ENCODE measurements at places on chromosomes 1 and 21. TPM values are rescaled to one million over a fixed set of nuclear protein-coding genes. Genes with fewer than 3 reads are reported as not detected.
A peak's percentile ranks its signal among the peaks of the same experiment; 100 is the strongest.

PRDM16 gene
- 3.9 TPM for total RNA-seq

SV2A gene
- 7.6 TPM for total RNA-seq

SMCP gene
- not detected for total RNA-seq

RGS8 gene
- not detected for total RNA-seq

TMEM79 gene
- 27.3 TPM for total RNA-seq

AMY1C gene
- total RNA-seq = not detected

SLC1A7 gene
- not detected for total RNA-seq

CELA3A gene
- total RNA-seq = not detected

KCNH1 gene
- total RNA-seq = 3.9 TPM

DNA sequence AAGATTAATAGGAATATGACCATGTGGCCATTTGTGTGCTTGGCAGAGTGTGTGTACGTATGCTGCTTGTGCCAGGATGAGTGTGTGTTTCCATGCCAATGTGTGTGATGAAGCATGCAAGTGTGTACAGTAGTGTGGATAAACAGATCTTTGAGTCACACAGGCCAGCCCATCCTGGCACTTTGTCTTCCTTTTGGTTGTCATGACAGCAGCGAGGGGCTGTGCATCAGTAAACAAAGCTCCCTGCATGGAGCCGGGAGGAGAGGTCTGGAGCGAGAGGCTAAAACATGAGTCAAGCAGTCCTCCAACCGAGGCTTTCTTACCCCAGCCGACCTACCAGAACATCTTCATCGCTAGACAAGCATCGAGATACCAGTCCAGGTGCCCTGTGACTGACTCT lies 221.2 kb downstream of the CACNA1E start:
- no peaks in the 10 kb centered on the region for H3K27me3 ChIP-seq
- no peak for DNase-seq
- no peaks in the 10 kb centered on the region for H3K4me1 ChIP-seq

GRCh38 chr21:44874497-44875315 lies 1.2 kb upstream of the PTTG1IP start:
- no peaks in the 10 kb centered on the region for H3K36me3 ChIP-seq
- H3K4me3 ChIP-seq = peak overlapping the region; percentile 88
- H3K4me1 ChIP-seq = peaks cover 51% of the 10 kb centered on the region

GRCh38 chr1:37701051-37701450 lies 8.7 kb downstream of the CDCA8 start:
- H3K4me3 ChIP-seq = no peak overlapping the region
- H3K36me3 ChIP-seq = no peaks in the 10 kb centered on the region
- H3K4me1 ChIP-seq = no peaks in the 10 kb centered on the region
- no peak overlapping the region for H3K27ac ChIP-seq
- DNase-seq = no peak
- H3K27me3 ChIP-seq = no peaks in the 10 kb centered on the region

DNA sequence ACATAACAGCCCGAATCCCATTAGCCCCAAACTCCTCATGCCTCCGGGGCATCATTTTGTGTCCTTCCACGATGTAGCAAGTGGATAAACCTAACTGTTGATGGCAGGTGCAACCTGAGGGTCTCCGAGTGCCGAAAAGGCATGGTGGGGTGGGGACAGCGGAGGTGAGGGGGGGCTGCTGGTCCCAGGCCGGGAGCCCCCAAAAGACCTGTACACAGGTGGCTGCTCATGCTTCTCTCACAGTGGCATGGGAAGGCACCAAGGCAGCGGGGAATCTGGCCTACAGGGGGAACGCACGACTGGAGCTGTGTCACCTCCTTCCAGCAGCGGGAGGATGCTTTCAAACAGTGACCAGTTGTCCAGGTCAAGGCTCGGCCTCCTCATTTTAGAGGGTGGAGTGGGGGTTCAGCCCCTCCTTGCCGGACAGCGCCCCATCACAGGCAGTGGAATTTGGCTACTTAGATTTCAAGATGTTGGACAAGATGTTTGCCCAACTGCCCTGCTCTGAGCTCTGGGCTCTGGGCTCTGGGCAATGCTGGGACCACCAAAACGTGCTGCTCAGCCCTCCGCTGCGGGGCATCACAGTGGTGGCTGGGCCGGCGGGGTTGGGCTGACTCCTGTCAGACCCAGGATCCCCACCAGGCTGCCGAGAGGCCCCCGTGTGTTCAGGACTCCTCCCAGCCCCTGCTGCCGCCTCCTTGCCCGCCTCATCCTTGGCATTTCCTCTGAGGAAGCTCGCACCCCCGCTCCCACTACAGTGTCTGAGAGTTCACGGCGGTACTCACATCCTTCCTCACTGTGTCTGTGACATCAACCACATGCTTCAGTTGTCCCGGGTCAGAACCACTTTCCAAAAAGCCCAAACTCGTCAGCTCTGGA lies 7.6 kb downstream of the DNMT3L start:
- H3K4me1 ChIP-seq = no peaks in the 10 kb centered on the region
- no peaks in the 10 kb centered on the region for H3K36me3 ChIP-seq
- DNase-seq = no peak
- no peaks in the 10 kb centered on the region for H3K27me3 ChIP-seq
- H3K27ac ChIP-seq = no peak overlapping the region
- H3K4me3 ChIP-seq = no peak overlapping the region

- no peaks in the 10 kb centered on the region for H3K27me3 ChIP-seq
- DNase-seq = no peak
- H3K27ac ChIP-seq = no peak overlapping the region
- peaks cover 4% of the 10 kb centered on the region for H3K4me1 ChIP-seq
- H3K36me3 ChIP-seq = no peaks in the 10 kb centered on the region
- no peak overlapping the region for H3K4me3 ChIP-seq
Observed at GRCh38 chr1:33763406-33763805, 100.5 kb upstream of the HMGB4 start.

DNA sequence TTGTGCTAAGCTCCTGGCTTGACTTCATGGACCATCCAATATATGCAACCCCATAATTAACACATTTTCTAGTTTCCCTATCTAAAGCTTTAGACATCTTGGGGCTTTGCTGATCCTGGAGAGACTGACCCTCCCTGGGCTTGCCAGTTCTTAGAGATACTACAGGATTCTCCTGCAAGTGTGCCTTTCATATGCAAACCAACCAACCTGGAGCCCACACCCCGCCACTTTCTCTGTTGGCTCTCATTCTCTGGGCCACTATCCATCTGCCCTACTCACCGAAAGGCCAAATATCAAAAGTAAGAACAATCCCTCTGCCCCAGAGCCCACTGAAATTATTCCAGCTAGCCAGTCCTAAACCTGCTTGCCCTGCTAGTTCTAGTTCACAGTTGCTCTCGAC lies 2.2 kb upstream of the GBP6 start:
- no peak for DNase-seq
- H3K27me3 ChIP-seq = no peaks in the 10 kb centered on the region
- H3K4me1 ChIP-seq = peaks cover 5% of the 10 kb centered on the region
- H3K27ac ChIP-seq = no peak overlapping the region
- no peaks in the 10 kb centered on the region for H3K36me3 ChIP-seq
- H3K4me3 ChIP-seq = no peak overlapping the region

DNA sequence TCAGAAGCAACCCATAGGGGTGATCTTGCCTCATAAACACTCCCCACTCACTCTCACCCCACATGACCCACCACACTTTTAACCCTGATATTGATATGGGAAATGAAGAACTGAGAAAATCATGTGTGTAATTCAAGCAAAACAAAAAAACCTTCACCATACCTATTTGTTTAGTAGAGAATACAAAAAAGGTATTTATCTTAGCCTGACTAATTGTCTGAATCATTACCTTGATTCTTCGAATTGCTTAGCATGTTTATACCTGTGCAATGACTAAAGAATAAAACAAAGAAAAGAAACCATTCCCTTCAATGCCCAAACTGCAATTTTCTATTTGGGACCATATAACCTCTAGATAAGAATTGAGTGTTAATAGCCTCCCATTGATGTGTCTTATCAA lies 1.8 kb downstream of the CLDN17 start:
- no peak overlapping the region for H3K27ac ChIP-seq
- H3K27me3 ChIP-seq = no peaks in the 10 kb centered on the region
- H3K4me1 ChIP-seq = no peaks in the 10 kb centered on the region
- no peaks in the 10 kb centered on the region for H3K36me3 ChIP-seq
- no peak overlapping the region for H3K4me3 ChIP-seq

DNA sequence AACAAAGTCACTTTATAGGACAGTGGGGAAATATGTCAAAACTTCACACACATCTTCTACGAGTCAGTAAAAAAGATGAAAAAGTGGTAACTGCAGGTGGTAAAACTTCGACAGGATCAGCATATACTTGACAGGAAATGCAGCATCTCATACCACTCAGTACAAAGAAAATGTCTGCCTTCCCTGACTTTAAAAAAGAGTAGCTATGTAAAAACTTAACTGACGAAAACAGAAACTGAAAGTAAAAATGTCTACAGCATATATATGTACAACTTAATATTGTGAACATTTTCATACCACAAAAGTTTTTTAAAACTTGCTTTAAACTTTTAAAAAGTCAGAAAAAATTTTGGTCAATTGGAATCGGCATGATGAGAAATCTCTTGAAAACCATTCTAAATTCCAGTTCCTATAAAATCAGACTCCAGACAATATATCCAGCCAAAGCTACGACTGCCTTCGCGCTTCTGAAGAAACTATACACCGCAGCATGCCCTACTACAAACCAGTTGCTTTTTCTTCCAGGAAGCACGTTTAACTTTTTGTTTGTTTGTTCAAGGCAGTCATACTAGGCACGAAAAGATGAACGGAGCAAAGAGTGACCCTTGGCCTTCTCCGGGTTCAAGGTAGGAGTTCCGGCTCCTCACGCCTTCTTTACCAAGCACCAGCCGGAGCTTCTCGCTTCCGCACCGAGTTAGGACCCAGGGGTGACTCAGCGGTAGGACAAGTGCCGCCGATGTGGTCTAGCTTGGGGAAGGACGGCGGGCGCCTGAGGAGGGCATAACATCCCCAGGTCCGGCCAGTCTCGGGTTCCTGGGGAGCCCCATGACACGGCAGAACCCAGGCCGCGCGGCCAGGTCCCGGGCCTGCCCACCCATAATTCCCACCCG lies 612 bp downstream of the PSMA5 start:
- H3K27me3 ChIP-seq = no peaks in the 10 kb centered on the region
- peaks cover 38% of the 10 kb centered on the region for H3K4me1 ChIP-seq
- H3K27ac ChIP-seq = peak overlapping the region; percentile 77
- H3K36me3 ChIP-seq = peaks cover 9% of the 10 kb centered on the region
- H3K4me3 ChIP-seq = peak overlapping the region; percentile 73

DNA sequence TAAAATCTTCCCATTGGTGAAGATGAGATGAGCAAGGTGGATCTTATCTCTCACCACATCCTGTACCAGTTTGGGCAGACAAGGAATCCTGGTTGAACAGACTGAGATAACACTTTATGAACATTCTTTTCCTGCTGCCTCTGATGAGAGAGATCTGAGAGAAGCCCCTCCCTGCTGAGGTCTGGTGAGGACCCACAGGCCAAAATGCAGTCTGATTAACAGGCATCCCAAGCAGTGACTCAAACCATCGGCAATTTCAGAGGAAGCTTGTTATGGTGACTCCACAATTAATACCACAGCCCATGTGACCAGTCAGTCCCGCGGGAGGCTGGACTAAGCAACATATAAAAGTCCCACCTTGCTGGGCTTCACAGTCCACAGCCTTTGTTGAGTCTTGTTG lies at the start of gene PRR9:
TSS of gene PRR9 (plus strand) at position 373 of the 400 bp plus-strand sequence. CDS start 561 bp downstream, outside the sequence.
- no peaks in the 10 kb centered on the region for H3K27me3 ChIP-seq
- no peak for DNase-seq
- no peak within 1 kb of the TSS for H3K27ac ChIP-seq
- H3K36me3 ChIP-seq = no peaks in the 10 kb centered on the region
- H3K4me1 ChIP-seq = no peaks in the 10 kb centered on the region

GRCh38 chr21:17185674-17186073 lies 327.2 kb upstream of the CXADR start:
- DNase-seq = no peak
- H3K4me1 ChIP-seq = no peaks in the 10 kb centered on the region
- H3K27me3 ChIP-seq = no peaks in the 10 kb centered on the region
- no peak overlapping the region for H3K27ac ChIP-seq

DNA sequence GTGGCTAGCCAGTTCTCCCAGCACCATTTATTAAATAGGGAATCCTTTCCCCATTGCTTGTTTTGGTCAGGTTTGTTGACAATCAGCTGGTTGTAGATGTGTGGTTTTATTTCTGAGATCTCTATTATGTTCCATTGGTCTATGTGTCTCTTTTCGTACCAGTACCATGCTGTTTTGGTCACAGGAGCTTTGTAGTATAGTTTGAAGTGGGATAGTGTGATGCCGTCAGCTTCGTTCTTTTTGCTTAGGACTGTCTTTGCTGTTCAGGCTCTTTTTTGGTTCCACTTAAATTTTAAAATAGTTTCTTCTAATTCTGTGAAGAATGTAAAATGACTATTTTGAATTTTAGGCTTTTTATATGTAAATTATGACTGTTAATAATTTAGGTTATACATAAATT lies 68.9 kb downstream of the WDR64 start:
- H3K27me3 ChIP-seq = no peaks in the 10 kb centered on the region
- H3K27ac ChIP-seq = no peak overlapping the region
- H3K4me1 ChIP-seq = no peaks in the 10 kb centered on the region
- no peak for DNase-seq

GRCh38 chr21:44926331-44927101 lies 5.8 kb upstream of the ITGB2 start:
- H3K27me3 ChIP-seq = no peaks in the 10 kb centered on the region
- H3K4me1 ChIP-seq = peaks cover 15% of the 10 kb centered on the region
- H3K27ac ChIP-seq = no peak overlapping the region
- H3K4me3 ChIP-seq = no peak overlapping the region
- DNase-seq = no peak

DNA sequence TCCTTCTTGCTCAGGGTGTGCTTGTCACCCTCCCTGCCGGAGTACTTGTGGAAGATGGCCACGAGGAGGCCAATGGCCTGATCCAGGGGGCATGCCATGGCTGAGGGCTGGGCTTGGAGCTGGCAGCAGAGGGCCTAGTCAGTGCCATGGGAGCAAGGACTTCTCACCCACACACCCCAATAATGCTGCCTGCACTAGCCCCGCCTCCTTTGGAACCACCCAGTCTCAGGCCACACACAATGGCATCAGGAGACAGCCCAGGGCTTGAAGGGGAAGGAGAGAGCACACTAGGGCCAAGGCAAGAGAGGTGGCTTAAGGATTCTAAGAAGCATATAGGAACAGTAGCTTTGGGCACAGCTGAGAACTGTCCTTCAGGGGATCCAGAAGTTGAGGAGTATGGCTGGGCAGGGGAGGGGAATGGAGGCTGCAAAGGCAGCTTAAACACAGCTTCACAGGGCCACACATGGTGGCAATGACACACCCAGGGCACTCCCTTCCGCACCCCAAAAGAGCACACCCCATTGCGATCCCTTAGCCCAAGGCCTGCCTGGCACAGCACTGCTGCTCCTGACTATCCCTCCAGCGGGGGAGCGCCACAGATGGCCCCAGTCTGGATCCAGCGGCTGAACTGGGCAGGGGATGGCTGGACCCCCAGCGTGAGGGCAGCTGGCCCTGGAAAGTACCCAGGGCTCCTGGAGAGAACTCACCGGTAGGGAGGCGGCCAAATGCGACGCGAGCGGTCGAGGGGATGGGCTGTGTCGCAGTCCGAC lies at the start of gene S100A6:
TSS of gene S100A6 (minus strand) at position 750 of the 770 bp plus-strand sequence. CDS start at position 98, 652 bp downstream.
- H3K27me3 ChIP-seq = no peaks in the 10 kb centered on the region
- H3K27ac ChIP-seq = peak within 1 kb of the TSS; percentile 100
- H3K4me3 ChIP-seq = peak within 1 kb of the TSS; percentile 99
- DNase-seq = peak; percentile 96
- H3K4me1 ChIP-seq = peaks cover 72% of the 10 kb centered on the region
